ENCODE measurements at places on chromosomes 6 and 20.

- DNase-seq = no peak
These were observed 630.7 kb downstream of the HACE1 start for GRCh38 chr6:104229057-104229456.

DNA sequence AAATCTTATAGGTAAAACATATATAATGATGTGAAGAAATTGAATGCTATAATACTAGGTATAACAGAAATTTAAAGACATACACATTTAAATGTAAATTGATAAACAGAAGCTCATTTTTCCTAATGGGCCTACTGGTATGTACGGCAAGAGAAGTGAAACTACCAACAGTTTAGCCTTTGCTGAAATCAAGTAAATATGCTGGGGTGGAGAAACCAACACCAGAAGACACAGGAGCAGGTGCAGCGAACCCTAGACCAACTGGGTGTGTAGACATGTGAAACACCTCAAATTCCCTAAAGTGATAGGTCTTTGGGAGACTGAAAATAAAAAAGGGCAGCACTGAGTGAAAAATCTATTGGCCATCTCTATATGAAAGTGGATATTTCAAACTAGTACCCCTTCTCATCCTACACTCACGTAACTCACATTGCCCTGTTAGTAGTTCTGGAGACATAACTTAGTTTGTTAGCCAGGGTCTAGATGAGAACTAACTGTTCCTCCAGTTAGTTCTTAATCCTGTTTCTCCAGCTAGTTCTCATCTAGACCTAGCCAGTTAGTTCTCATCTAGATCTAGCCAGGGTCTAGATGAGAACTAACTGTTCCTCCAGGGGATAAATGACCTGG is 53.1 kb downstream of the SLC35D3 start:
- DNase-seq = no peak

DNA sequence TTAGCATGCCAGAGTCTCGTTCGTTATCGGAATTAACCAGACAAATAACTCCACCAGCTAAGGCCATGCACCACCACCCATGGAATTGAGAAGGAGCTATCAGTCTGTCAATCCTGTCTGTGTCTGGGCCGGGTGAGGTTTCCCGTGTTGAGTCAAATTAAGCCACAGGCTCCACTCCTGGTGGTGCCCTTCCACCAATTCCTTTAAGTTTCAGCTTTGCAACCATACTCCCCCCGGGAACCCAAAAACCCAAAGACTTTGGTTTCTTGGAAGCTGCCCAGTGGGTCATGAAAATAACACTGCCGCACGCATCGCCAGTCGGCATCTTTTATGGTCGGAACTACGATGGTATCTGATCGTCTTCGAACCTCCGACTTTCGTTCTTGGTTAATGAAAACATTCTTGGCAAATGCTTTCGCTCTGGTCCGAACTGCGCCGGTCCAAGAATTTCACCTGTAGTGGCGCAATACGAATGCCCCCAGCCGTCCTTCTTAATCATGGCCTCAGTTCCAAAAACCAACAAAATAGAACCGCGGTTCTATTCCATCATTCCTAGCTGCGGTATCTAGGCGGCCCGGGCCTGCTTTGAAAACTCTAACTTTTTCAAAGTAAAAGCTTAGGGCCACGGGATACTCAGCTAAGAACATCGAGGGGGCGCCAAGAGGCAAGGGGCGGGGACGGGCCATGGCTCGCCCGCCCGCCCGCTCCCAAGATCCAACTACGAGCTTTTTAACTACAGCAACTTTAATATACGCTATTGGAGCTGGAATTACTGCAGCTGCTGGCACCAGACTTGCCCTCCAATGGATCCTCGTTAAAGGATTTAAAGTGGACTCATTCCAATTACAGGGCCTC is 1958.5 kb upstream of the DEFB115 start:
- no peak for DNase-seq

GRCh38 chr6:139762587-139763031 is 388.2 kb upstream of the CITED2 start:
- DNase-seq = peak; percentile 63

DNA sequence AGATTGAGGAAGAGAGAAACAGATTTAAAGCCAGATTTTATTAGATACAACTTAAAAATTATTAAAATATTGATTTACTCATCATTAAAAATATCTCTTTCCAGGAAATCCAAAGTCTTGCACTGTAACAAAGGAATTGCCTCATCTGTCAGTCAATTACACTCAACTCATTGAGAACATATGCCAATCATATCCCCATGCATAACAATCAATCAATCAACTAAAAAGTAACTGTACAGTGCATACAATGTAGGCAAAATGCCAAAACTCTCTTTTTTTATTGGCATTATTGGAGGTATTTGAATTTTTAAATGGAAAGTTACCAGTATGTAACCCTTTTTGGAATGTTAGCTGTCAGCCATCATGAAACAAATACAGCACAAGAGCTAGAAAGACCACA is 45.3 kb upstream of the FAM83B start:
- DNase-seq = peak; percentile 12

DNA sequence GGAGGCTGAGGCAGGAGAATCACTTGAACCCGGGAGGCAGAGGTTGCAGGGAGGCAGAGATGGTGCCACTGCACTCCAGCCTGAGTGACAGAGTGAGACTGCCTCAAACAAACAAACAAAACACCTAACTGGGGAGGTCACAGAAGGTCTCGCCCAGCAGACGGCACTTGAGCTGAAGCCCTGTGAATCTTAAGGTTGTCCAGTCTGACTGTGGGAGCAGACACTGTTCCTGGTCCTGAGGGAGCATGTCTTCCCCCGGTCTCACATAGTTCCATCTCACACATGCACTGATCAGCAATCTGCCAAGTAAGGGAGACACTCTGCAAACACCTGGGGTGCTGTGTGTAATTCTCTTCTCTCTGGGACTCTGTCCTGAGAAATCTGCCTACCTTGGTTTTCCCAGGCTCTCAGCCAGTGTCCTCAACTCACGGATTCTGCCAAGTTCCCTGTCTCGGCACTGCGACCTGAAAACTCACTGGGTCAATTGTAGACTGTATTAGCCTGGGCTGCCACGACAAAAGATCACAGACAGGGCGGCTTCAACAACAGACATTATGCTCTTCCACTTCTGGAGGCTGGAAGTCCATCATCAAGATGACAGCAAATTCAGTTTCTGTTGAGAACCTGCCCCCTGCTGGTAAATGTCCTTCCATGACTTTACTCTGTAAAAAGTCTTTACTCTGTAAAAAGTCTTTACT is 94.3 kb downstream of the JPH2 start:
- DNase-seq = peak; percentile 67

DNA sequence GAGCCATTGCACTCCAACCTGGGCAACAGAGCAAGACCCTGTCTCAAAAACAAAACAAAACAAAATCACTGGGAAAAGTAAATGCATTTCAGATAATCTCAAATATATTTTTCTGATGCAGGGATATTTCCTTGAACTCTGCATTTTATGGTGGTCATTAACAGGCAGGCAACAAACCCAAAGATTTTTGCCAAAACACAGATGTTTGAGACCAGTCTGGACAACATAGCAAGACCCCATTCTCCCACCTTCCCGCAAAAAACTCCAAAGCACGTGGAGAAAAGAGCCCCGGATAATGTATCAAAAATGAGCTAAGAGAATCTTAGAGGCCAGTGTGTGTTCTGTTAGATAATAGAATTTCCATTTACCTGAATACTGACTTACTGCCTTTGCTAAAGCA is 44.3 kb downstream of the SLC9A8 start:
- no peak for DNase-seq

DNA sequence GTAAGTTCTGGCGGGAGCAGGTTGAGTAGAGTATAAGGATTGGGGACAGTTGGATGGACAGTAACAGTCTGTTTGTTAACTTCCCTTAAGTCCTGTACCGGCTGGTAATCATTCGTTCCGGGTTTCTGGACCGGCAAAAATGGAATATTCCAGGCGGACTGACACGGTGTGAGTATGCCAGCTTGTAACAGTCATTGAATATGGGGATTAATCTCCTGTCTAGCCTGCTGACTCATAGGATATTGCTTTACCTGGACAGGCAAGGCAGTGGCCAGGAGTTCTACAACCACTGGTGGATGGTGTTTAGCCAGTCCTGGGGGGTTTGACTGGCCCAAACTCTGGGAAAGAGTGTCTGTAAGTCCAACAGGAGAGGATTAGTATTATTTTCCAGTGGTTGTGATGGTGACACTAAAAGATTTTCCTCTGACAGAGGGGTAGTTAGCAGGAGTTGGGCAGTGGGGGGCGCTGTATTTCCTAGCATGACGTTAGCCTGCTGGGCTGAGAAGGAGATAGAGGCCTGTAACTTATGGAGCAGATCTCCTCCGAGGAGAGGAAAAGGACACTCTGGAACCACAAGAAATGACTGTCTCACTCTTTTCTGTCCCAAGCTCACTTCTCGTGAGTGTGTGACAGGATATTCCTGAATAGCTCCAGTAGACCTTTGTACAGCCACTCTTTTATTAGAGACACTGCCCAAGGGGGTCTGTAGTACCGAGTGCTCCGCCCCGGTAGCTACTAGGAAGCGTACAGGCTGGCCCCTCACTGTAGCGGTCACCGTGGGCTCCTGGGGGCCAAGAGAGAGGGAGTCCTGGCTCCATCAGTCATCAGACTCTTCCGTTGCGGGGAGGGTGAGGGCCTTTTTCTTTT is 152.2 kb downstream of the TRIM27 start:
- no peak for DNase-seq

GRCh38 chr20:32468860-32469259 is 110.7 kb downstream of the ASXL1 start:
- no peak for DNase-seq

DNA sequence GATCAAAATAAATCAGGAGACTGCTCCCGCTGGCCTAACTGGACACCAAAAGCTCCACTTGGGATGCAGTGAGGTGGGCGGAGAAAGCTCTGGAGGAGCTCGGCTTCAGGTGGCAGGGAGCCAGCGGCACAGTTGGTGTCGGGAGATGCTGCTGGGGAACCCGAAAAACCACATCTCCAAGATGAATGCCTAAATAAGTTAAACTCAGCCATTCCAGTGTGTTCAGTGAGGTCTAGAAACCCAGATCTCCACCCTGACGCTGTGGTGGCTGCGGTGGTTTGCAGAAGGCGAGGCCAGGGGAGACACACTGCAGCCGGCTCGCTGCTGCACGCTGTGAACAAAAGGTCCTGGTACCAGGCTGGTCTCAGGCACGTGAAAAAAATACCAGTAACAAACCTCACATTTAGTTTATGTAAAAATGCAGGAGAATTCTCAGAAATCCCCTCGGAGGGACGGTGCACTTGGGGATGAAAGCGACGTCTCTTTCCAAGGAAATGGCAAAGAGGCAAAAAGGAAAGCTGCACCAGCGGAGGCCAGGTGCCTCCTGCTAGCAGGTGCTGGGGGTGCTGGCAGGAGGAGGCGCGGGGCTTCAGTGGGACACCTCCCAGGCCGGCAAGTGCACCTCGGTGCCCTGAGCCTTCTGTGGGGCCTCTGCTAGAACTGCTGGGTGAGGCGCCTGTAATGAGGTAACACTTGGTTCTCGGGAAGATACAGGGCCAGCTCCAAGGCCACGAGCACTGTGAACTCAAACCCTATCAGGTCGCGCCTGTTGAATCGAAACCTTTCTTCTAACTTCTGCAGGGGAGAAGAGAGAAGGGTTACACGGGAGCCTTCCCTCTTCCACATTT is 3.6 kb downstream of the RPS21 start:
- DNase-seq = no peak

DNA sequence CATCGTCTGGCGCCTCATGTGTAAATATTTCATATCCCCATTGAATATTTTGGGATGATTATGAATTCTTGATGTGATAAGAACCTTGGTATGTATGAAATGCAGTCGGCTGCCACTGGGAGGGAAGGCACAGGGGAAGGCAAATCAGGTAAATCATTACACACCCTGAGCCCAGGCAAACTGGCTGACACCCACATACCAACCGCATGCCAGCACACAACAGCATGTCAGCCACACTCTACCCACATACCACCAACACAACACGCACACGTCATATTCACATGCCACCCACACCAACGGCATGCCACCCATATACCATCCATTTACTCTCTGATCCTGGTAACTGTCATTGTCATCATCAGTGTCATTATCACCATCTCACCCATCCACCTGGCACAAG is 28.3 kb upstream of the MDGA1 start:
- DNase-seq = no peak

- peak; percentile 44 for DNase-seq
These were observed 117.0 kb downstream of the EPB41L2 start for GRCh38 chr6:130946076-130946475.

- peak; percentile 95 for DNase-seq
These were observed at the start of gene DST for GRCh38 chr6:56642366-56643261. DST (minus strand) TSS chr6:56642889.

DNA sequence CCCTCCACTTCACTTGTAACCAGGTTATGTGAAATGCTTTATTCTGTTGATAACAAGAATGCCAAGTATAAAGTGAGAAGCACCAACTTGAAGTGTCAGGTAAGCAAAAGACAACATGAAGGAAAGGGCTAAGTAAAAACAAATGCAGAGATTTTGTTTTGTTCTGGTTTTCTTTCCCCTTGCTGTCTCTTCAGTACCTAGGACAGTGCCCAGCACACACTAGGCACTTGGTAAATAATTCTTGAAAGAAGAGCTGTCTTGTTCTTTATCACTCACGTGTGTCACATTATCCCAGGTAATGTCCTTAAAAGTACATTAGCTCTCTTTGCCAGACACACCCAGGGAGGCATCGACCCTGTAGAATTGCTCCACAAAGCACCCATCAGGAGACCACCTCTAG is 350.0 kb upstream of the IRAK1BP1 start:
- no peak for DNase-seq

- DNase-seq = no peak
These were observed 156.9 kb upstream of the SOX4 start for GRCh38 chr6:21436625-21437024.

GRCh38 chr20:625360-625932 is 15.3 kb upstream of the TCF15 start:
- DNase-seq = no peak

All from iris pigment epithelial cell (primary cell).